ENCODE measurements at places on chromosomes 4 and X.

- DNase-seq, result no peak
Measured at GRCh38 chrX:56505866-56506265, 57.6 kb upstream of the UBQLN2 start.

- DNase-seq, result no peak
Measured at GRCh38 chr4:28225050-28225449, 1364.4 kb downstream of the STIM2 start.

- DNase-seq, result no peak
Measured at GRCh38 chrX:134691453-134691852, 33.2 kb upstream of the PLAC1 start.

DNA sequence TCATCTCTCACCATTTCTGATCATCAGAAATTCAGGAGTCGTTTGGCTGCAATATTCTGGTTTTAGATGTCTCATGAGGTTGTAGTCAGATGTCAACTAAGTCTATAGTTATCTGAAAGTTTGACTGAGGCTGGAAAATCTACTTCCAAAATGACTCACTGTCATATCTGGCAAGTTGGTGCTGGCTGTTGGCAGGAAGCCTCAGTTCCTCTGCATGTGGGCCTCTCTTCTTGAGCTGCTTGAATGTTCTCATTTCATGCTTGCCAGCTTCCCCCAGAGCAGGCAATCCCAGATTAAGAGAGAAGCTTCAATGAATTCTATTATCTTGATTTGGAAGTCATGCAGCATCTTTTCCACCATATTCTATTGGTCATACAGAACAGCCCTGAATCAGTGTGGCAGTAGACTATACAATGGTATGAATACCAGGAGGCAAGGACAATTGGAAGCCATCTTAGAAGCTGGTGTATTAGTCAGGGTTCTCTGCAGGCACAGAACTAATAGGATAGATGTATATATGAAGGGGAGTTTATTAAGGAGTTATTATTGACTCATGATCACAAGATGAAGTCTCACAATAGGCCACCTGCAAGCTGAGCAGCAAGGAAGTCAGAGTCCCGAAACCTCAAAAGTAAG is 46.8 kb upstream of the ELF2 start:
- DNase-seq, result no peak

DNA sequence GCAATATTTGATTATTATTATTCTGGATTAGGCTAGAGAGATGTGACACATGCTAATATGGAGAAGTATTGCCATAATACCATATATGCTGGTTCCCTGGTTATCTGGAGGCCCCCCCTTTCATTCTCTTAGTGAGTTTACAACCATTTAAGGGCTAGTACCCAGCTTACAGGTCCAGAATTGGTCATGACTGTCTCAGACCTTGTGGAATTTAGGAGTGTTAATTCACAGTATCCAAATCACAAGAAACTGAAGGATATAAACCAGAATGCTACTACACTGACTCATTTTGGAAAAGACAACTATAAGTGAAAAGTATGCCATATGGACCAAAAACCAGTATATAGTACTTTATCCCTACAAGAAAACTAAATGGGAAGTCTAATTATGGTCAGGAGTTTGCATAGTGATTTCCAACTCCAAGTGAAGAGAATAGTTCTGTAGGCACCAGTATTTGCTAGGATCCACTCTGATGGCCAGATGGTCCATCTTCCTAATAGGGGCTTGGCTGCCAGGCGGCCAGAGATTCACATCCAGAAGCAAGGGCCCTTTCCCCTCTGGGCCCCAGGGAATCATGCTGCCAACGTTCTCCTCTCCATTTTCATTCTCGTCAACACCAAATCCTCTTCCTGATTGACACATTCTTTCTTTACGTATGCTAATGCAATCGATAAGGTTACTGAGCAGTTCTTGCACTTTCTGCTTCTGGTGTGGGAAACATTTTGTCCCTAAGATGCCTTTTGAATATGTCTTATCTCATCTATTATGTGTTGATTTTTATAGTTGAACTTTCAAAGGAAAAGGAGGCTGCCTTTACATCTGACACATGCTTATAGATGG is 123.6 kb downstream of the SHROOM3 start:
- no peak for DNase-seq

Data from effector memory CD8-positive, alpha-beta T cell (primary cell).